ENCODE measurements at places on chromosomes 5 and 9. TPM values are rescaled to one million over a fixed set of nuclear protein-coding genes. Genes with fewer than 3 reads are reported as not detected.

Gene PDE6A
- total RNA-seq: not detected

Gene NPR3
- 0.13 TPM for total RNA-seq

Gene PCSK1
- 4.7 TPM for total RNA-seq

Gene SLC45A2
- not detected for total RNA-seq

Gene PCDHB1
- total RNA-seq: not detected

Gene CTXN3
- not detected for total RNA-seq

Gene LCN10
- total RNA-seq: not detected

Gene TTC23L
- not detected for total RNA-seq

Gene KCNV2
- total RNA-seq: not detected

Gene GPR151
- total RNA-seq: not detected

Gene ZNF169
- total RNA-seq: 8.0 TPM

Gene LCN9
- total RNA-seq: not detected

Gene RCL1
- total RNA-seq: 22.3 TPM

Gene PARP8
- total RNA-seq: 0.13 TPM

Gene IRX4
- total RNA-seq: not detected

Gene PCDHGA10
- total RNA-seq: 4.7 TPM

Gene TIMD4
- total RNA-seq: not detected

Gene PCDHGC5
- total RNA-seq: 1.1 TPM

Gene PRR16
- 0.66 TPM for total RNA-seq

Gene AQP7
- 0.13 TPM for total RNA-seq

Gene LCN1
- not detected for total RNA-seq

Gene GM2A
- 19.9 TPM for total RNA-seq

Gene DDX4
- total RNA-seq: not detected

Gene PCDHGA6
- 2.1 TPM for total RNA-seq

Gene URM1
- total RNA-seq: 55.3 TPM

Gene TMEM38B
- total RNA-seq: 12.4 TPM

Gene SPZ1
- total RNA-seq: not detected

Gene MYOZ3
- total RNA-seq: 0.22 TPM

Gene CCNO
- total RNA-seq: 0.13 TPM

Gene RIOK2
- 47.1 TPM for total RNA-seq

Gene HNRNPA0
- 20.6 TPM for total RNA-seq

Gene LHX3
- not detected for total RNA-seq

Gene SCGB3A2
- total RNA-seq: not detected

Gene CENPK
- total RNA-seq: 88.7 TPM

Gene RMI1
- 22.3 TPM for total RNA-seq

Gene ABCA2
- total RNA-seq: 11.0 TPM

Gene TMC1
- 2.2 TPM for total RNA-seq

Gene IFNA2
- total RNA-seq: not detected

Gene PCDHA1
- not detected for total RNA-seq

Gene ENC1
- 64.3 TPM for total RNA-seq

Gene PTGDS
- not detected for total RNA-seq

Gene RNF224
- not detected for total RNA-seq

Gene ORM1
- total RNA-seq: not detected

Gene MORN5
- not detected for total RNA-seq

Gene OSTF1
- total RNA-seq: 75.7 TPM
